ENCODE measurements at places on chromosomes 1 and 21.

GRCh38 chr1:39391691-39392679 is 99.5 kb upstream of the BMP8A start:
- peak; percentile 24 for DNase-seq

GRCh38 chr1:63789856-63790605 is 16.2 kb downstream of the ROR1 start:
- no peak for DNase-seq

- DNase-seq = no peak
Measured at GRCh38 chr1:38208716-38209632, 162.4 kb upstream of the POU3F1 start.

- no peak for DNase-seq
Measured at GRCh38 chr1:202159534-202160371, 649 bp downstream of the PTPN7 start.

- DNase-seq = no peak
Measured at GRCh38 chr1:86239490-86239889, 82.9 kb upstream of the COL24A1 start.

DNA sequence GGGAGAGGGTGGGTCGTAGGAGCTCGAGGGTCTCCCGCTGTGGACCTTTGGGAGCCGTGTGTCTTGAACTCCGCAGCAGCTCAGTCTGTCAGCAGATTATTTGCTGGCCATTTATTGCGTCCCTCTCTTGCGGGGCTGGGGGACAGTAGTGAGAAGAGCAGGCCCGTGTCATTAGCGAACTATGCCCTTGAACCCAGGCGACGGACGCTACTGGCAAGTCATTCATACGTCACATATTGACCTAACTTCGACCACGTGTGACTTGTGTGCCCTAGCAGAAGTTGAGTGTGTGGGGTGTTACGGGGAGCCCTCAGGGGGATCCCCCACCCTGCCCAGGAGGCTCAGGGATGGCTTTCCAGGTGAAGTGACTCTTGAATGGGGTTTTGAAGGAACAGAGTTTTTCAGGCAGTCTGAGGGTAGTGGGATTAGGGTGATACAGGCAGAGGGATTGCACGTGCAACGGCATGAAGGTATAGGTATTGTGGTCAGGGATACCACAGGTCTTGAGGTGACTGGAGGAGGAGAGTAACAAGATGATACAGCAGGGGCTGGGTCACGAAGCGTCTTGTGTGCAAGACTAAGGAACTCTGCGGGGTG is 13.0 kb downstream of the RCC1 start:
- no peak for DNase-seq

- no peak for DNase-seq
Measured at GRCh38 chr21:29928537-29928936, 11.3 kb downstream of the GRIK1 start.

GRCh38 chr1:51558375-51558924 is 39.4 kb upstream of the EPS15 start:
- DNase-seq = no peak

DNA sequence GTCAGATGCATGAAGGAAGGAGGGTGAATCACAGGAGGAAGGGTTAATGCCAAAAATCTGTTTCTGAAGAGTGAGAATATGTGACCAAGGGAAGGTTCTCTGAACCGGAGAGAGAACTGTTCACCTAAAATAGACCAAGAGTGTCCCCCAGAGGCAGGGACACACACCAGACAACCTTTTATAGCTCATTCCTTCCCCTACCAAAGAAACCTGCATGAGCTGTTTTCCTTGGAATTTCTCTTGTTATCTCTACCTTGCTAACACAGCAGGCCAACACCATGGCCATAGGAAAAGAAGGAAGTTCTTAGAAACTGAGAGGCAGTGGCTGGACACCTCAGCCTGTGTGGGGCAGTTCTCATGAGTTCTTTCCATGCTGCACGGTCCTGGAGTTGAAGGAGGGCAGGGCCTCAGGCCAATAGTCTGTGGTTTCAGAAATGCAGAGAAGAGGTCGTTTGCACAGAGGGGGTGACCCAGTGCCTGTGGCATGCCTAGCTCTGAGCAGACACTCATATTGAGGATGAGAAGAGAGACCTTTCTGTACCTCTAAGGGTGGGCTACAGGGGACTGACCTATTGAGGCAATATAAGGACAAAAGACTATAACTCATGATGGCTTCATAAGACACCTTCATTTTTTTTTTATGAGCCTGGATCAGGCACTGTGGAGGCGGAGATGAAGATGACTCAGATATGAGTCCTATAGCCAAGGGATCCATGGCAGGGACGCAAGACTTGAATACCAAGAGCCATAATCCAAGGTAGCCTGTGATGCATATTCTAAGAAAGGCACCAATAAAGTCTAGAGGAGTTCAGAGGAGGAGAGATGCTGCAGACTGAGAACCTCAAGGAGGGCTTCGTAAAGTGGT is 39.4 kb downstream of the IGFN1 start:
- no peak for DNase-seq

GRCh38 chr1:3094863-3095780 is 26.1 kb downstream of the PRDM16 start:
- DNase-seq = no peak

GRCh38 chr21:45998276-45998701 is 16.7 kb downstream of the COL6A1 start:
- no peak for DNase-seq

GRCh38 chr1:109931189-109931731 is 20.6 kb downstream of the CSF1 start:
- peak; percentile 12 for DNase-seq

- no peak for DNase-seq
Measured at GRCh38 chr1:99726407-99726806, 40.0 kb downstream of the FRRS1 start.

- no peak for DNase-seq
Measured at GRCh38 chr21:27423038-27423437, 456.1 kb upstream of the ADAMTS5 start.

DNA sequence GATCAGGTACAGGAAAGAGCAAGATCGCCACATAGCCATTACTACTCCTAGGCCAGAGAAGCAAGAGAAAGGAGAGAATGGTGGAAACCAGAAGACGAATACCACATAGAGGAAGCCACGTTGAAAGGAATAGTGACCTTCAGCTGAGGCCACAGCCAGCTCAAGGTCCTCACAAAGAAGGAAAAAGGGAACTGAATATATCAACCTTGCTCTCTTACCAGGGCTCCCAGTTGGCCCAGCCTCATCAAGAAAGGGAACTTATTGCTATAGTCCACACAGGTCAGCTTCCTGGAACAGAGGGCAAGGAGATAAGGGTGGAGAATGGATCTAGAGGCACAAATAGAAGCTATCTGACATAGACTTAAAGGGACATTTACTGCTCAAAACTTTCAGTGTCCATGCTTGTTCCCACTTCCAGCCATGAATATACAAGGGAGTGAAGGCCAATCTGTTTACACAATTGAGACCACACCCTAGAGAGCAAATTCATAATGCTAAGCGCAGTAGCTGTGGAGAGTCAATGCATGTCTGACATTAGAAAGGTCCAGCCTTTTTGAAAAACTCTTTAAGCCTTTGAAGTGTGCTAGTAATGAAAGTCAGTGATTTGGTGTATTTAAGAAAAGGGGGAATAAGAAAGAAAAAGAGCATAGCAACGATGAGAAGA is 120.7 kb upstream of the ZC3H11B start:
- no peak for DNase-seq

- DNase-seq = no peak
Measured at GRCh38 chr1:115465802-115466363, 127.8 kb upstream of the NGF start.

- DNase-seq = no peak
Measured at GRCh38 chr21:45536301-45537081, 5.7 kb downstream of the SLC19A1 start.

GRCh38 chr21:37869661-37870060 is 46.6 kb downstream of the KCNJ6 start:
- DNase-seq = no peak

DNA sequence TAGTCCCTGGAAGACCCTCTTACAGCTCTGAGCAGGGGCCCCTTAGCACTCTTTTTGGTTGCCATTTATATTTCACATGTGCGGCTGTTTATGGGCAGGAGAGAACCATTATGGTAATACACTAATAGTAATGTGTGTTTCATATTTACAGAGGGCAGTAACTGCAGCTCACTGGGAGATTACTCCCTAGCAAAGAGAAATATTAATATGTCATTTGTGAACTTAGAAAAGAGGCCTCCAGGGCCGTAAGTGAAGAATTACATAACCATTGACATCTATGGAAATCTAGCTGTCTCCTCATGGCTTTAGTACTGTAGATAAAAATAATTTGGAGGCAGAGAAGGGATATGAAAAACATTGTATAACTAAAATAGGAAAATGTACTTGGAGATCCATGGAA is 23.4 kb upstream of the RGS16 start:
- DNase-seq = no peak

GRCh38 chr1:201656311-201657032 is 117.5 kb downstream of the NAV1 start:
- no peak for DNase-seq

DNA sequence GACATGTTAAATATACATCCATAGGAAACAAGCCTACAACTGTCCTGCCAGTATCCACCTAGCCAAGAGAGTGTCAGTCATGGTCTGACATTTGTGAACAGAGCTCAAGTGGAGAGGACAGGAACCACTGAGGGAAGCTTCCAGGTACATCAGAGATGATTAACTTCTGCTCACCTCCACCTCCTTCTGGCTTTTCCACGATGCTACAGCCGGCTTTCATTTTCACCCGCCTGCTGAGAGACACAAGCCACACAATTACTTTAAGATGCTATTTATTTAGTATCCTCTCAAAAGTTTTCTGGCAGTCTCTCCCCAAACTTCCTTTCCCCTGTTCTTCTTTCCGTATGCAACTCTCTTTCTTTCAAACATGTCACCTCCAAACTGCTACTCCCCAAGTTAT is 2.1 kb downstream of the ETV3 start:
- no peak for DNase-seq

DNA sequence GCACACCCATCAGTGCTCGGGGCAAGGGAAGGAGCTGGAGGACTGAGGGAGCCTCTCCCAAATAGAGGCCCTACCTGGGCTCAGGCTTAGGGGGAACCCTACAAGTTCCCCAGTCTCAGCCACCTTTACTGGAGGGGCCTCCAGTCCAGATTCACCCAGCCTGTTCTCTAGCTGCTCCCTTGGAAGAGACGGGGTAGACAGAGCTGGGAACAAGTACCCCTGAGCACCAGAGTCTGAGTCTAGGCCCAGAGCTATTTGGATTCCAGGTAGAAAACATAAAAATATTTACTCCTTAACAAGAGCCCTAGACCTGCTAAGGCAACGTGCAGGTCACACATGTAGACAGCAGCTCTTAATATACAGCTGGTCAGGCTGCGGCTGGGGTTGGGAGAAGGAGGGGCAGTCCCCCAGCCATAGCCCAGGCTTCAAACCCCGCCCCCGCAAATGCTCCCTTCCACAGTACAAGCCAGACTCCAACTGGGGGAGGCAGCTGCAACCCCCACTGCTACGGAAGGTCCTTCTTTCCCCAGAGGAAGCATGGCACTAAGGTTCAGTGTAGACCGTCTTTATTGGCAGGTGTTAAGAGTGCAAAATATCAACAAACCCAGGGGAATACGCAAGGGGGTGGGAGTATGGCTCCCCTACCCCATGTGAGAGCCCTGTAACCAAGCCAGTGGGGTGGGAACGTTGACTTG is 8.0 kb downstream of the TENT5B start:
- no peak for DNase-seq

GRCh38 chr1:19643121-19643520 is 990 bp upstream of the NBL1 start:
- no peak for DNase-seq

- no peak for DNase-seq
Measured at GRCh38 chr21:45319461-45320211, 31.9 kb upstream of the POFUT2 start.

DNA sequence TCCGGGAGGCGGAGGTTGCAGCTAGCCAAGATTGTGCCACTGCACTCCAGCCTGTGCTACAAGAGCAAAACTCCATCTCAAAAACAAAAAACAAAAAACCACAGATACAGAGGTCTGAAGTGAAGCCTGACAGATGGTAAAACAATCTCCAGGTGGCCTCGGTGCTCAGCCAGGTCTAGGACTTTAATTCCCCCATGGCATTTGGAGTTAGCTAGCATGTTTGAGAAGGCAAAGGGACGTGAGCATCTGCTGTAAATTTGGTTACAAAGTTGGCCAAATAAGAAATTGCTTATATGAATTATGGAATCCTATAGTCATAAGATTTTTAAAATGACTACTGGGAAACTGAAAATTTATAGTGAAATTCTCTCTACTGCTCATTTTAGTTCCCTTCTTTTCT is 98.3 kb upstream of the FMN2 start:
- no peak for DNase-seq

DNA sequence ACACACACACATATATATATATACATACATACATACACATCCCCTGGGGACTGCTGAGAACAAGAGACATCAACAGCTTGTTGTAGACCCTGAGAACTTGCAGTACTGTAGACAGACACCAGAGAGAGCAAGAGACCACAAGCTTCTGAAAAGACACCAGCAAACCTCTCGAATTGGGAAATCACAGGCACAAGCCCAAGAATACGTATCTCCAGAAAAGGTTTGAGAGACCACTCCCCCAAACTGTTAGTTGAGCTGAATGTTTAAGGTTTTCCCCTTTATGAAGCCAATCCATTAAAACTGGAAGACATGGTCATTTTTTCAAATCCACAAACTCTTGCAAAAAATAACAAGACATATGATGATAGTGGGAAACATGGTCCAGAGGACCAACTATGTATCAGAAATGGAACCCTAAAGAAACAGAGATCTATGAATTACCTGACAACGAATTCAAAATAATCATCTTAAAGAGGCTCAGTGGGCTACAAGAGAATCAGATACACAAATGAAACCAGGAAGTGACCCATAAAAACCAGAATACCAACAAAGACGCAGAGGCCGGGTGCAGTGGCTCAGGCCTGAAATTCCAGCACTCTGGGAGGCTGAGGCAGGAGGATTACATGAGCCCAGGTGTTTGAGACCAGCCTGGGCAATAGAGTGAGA is 45.1 kb downstream of the SLC2A1 start:
- DNase-seq = peak; percentile 19

DNA sequence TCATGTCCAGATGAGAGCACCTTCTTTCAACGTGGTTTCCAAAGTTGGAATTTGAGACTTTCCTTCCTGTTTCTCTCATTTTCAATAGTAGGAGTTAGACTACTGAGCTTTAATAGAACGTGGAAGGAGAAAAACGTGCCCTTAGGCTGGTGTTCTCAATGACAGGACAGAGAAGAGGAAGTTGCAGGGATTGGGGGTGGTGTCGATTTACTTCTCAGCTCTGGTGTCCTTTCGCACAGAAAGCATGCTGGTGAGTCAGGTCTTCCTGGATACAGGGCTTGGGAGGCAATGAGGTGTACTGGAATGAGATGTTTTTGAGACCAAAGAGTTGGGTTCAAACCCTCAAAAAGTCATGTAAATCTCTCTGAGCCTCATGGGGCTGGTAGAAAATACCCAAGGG is 67.1 kb downstream of the HIVEP3 start:
- no peak for DNase-seq

DNA sequence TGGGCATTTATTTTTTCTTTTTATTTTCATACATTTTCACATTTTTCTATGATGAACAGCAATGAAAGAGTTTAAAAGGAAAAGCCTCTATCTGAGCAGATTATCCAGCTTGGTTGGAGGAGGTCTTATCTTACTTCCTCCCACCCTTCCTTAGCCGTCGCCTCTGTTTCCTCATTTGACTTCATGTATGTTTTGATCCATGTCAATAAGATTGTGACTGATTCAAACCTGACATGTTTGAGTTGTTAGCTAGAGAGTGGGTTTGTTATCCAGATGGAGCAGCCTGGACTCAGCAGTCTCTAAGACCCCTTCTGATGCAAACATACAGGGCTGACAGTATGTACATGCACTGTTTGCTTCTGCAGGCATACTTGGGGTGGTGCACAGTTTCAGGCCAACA is 31.2 kb downstream of the MACO1 start:
- no peak for DNase-seq

GRCh38 chr1:96414598-96414997 is 307.0 kb upstream of the PTBP2 start:
- DNase-seq = no peak
